ENCODE measurements at places on chromosomes 5 and 9.

DNA sequence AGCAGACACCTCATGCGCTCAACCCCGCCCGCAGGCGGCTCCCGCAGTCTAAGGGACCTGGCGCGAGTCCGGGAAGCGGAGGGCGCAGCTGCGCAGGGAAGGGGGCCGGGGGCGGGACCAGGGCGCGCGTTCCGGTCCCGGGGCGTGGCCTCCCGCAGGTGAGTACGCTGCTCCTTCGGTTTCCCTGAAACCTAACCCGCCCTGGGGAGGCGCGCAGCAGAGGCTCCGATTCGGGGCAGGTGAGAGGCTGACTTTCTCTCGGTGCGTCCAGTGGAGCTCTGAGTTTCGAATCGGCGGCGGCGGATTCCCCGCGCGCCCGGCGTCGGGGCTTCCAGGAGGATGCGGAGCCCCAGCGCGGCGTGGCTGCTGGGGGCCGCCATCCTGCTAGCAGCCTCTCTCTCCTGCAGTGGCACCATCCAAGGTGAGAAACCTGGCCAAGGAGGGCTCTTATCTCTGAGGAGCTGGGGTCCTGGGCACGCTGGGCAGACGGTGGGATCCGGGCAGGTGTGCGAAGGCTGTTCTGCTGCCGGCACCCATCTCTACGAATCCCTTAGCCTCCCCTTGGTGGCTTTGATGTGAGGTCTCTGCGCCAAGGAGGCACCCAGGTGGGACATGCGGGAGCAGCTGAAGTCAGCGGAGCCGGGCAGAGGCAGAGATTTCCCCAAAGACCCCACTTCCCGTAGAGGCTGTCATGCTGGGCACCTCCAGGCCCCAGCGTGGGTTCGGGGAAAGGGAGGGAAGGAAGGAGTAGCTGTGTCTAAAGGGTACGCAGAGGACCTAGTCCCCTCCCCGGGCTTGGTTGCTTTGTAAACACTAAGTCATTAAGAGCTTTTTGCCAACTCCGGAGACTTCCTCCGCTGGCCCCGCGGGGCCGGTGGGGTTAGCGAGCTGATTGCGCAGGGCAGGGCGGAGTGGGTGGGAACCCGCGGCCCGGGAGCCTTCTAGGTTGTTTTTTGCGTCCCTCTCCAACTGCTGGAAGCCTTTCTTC lies at the start of gene F2RL1:
TSS of gene F2RL1 (plus strand) at position 187 of the 988 bp plus-strand sequence. CDS start at position 340, 153 bp downstream.
- peak; percentile 72 for DNase-seq

- no peak for DNase-seq
Observed at GRCh38 chr5:153658606-153659005, 168.1 kb downstream of the GRIA1 start.

DNA sequence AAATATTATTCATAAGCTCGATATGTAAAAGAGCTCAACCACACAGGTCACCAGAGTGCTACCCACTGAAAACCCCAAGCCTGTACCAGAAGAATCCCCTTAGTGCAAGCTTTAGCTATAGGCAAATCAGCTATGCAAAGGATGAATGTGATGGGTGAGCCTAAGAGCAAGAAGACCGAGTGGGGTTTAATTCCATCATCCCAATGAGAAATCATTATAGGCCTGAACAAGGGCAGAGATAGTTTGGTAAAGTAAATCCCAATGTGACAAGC lies 21.8 kb downstream of the ELOVL7 start:
- DNase-seq, result no peak

- DNase-seq, result no peak
Observed at GRCh38 chr5:81516091-81516490, 122.2 kb upstream of the ACOT12 start.

GRCh38 chr9:27482709-27483108 lies 41.4 kb upstream of the IFNK start:
- no peak for DNase-seq

- DNase-seq, result no peak
Observed at GRCh38 chr9:84969084-84969483, 299.6 kb downstream of the NTRK2 start.

GRCh38 chr9:85523202-85523601 lies 218.6 kb downstream of the AGTPBP1 start:
- no peak for DNase-seq

DNA sequence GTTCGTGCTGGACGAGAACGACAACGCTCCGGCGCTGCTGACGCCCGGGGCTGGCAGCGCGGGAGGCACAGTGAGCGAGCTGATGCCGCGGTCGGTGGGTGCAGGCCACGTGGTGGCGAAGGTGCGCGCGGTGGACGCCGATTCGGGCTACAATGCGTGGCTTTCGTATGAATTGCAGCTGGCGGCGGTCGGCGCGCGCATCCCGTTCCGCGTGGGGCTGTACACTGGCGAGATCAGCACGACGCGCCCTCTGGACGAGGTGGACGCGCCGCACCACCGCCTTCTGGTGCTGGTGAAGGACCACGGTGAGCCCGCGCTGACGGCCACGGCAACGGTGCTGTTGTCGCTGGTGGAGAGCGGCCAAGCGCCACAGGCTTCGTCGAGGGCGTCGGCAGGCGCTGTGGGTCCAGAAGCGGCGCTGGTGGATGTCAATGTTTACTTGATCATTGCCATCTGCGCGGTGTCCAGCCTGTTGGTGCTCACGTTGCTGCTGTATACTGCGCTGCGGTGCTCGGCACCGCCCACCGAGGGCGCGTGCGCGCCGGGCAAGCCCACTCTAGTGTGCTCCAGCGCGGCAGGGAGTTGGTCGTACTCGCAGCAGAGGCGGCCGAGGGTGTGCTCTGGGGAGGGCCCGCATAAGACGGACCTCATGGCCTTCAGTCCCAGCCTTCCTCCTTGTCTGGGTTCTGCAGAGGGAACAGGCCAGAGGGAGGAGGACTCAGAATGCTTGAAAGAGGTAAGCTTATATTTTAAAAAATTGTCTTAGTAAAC lies 2.2 kb downstream of the PCDHA13 start:
- DNase-seq, result no peak

DNA sequence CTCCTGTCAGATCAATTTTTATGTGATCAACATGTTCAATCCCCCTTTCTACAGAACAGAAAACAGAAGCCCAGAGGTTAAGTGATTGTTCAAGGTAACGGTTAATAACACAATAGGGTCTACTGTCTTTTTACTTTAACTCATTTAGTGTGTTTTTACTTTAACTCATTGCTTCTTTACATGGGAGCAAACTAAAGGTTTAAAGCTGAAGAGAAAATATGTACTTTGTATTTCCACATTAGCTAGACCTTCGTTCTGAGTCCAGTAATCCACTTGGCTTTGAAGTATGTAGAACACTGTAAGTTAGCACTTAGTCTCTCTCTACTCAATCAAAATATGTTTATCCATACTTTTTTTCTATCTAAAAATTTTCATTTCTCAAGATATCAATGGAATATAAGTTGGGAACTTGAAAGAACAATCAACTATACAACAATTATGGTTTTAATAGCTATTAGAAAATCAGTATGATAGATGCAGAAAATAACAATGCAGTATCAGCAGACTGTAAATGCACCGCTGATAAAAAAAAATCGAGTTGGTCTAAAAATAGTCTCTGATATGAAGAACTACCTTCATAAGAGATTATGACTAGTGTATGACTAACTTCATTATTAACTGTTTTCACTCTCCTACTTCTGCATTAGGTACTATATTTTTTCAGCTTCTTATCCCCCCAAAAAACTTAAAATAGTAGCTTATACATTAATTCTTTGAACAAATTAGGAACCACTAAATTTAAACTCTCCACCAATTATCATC lies 20.6 kb downstream of the PGGT1B start:
- DNase-seq, result no peak

DNA sequence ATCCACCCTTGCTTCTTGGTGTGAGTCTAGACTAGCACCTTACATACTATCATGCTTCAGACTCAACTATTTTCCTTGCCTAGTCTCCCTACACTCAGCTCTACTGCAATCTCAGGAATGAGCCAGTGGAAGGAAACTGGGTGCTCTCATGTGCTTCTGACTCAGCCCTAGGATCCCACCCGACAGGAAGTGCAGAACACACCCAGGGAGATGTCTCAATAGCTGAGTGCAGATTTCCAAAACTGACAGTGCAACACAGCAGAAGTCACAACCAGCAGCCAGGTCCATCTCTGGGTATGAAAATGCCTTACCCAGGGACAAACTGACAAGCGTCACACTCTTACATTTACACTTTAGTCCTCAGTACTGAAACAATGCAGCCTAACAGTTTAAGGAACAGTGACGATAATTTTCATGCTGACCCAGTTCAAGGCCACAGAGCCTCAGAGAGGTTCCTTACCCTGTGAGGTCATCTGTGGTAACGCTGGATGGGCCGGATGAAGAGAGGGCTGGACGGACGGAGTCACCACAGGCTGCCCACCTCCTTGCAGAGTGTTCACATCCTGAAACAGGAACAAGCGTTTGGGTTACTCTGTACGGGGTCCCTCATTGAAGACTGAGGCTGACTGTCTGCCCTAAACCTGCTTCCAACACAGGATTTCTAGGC lies 33.0 kb downstream of the FKBP15 start:
- DNase-seq, result no peak

DNA sequence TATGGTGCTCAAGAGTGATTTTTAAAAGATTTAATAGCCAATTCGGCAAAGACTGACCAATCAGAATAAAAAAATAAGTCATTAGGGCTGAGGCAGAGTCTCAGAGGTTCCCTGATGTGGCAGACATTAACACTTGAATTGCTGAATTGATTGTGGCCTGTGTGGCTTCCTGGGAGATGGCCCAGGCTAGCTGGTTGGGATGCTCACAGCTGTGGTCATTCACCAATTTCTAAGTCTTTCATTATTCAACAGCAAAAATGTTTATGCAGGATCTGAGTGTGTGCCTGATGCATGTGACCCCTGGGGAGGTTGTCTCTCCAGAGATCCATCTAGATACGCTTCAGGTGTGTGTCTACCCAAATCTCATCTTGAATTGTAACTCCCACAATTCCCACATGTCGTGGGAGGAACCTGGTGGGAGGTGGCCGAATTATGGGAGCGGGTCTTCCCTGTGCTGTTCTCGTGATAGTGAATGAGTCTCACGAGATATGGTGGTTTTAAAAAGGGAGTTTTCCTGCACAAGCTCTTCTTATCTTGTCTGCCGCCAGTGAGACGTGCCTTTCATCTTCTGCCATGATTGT lies 632.6 kb upstream of the SEMA6A start:
- DNase-seq, result no peak

GRCh38 chr5:52013523-52013922 lies 630.3 kb downstream of the ISL1 start:
- DNase-seq, result no peak

DNA sequence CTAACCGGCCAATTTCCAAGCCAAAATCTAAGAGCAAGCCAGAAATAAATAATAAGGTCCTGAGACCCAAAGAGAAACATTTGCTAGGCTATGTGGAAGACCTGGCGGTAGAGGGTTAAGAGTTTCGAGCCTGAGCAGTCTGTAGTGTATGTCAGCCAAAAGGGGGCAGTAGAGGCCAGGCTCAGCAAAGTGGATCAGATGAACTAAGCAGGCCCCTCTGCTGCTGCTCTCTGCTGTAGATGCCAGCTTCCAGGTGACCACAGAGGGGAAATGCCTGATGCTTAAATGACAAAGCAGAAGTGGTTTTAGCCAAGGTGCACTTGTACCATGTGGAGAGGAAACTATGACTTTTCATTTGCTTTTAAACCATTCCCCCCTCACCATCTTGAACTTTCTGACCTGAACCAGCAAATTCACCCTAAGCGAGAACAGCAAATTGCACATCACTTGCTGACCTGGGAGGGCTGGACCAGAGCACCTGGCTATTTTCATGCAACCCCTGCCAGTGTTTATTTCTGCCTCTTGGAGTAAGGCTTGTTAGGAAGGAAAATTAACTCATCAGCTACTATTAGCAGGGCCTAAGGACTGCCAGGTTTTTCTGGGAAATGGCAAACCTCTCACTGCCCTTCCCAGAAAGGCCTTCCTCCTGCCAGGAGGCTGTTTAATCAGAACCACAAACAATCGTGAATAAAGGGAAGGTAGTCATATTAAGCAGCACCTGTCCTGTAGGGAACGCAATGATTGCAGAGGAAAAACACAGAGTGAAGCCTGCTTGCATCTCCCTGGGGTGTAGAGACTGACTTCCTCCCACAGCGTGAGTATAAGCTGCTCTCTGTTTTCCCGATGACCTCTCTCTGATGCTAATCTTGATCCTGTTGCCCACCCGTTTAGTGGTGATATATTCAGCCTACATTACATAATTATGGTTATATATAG lies 818.2 kb downstream of the TLR4 start:
- peak; percentile 69 for DNase-seq

DNA sequence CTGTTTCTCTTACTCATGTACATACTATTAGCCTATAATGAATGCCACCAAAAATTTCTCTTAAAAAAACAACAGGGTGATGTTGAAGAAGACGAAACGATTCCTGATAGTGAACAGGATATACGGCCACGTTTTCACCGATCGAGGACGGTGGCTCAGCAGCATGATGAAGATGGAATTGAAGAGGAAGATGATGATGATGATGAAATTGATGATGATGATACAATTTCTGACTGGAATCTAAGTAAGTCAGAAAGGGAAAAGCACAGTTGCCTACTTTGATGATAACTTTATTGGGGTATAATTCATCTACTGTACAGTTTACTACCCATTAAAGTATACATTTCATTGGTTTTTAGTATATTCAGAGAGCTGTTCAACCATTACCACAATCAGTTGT lies 66.5 kb downstream of the TNPO1 start:
- DNase-seq, result no peak

DNA sequence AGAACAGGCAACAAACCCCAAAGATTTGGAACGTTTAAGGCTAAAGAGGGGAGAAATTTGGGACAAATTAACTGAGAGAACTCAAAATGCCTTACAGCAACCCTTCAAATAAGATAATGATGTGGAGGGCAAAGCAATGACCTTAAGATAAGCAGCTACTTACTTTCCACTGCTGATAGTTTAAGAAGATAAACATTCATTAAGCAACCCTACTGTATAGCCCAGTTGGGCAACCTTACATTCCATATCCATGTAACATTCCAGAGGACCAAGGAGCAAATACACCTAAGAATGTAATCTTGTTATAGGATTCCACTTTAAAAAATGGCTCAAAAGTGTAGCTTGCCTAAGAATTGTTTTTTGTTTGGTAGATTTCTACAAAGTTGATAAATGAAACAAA lies 14.8 kb downstream of the ETF1 start:
- DNase-seq, result no peak

DNA sequence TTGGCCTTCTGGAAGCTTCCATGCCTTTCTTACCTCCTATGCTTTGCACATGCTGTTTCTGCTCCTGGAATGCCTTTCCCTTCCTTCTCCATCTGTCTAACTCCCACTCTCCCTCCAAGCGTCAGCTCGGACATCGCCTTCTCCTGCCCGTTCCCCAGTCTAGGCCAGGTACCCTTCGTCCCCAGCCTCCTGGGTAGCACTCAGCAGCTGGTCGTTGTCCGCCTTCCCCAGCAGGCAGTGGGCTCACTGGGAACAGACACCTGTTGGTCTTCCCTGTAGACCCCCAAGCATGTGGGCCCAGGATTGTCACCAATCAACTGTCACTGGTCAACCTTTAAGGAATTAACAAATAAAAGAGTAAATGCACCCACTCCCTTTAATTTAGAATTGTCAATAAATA lies 202.2 kb downstream of the RGS3 start:
- no peak for DNase-seq

- no peak for DNase-seq
Observed at GRCh38 chr9:93596399-93596798, 20.0 kb downstream of the PHF2 start.
